Activated T-helper 9 cell treated with anti-CD3 and anti-CD28 coated beads, Interleukin-2, amount 50 U/mL, for 16 hours (primary cell): ENCODE measurements at places on chromosomes 16 and 17.

DNA sequence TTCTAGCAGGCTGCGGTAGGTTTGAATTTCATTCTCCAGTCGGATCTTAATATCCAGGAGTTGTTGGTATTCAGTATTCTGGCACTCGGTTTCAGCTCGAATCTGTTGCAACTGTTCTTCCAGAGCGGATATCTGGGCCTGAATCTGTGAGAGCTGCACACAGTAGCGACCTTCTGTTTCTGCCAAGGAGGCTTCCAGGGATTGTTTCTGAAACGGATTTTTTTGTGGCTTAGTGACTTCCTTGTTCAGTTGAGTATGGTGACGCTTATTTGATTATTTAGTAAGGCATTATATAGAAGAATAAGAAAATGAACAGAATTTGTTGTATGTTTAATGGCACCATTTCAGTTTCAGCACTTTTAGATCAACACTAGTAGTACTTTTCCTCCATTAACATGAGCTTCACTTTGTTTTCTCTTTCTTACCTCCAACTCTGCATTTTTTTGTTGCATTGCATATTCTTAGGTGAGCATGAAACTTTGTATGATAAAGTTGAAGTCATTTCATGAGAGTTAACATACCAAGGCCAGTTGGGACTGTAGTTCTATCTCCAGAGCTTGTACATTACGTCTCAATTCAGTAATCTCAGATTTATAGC, 2.8 kb downstream of the KRT10 start:
- no peak for DNase-seq

DNA sequence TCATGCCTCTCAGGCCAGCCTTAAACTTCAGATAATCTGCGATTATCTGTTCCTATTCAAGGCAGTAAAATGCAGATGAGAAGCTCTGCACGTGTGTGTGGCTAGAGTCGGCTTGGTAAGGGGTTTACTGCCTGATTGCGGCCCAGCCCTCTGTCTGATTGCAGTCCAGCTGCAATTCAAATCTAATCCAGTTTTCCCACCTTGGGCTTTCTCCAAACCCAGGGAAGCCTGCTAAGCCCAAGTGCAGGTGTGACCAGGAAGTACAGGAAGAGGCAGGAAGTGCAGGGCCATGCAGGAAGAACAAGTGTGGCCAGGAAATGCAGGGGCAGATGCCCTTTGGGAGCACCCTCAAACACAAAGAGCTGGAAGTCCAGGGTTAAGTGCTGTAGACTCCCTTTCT, 314.9 kb downstream of the CEP112 start:
- no peak for DNase-seq

- DNase-seq: no peak
These were observed 4.0 kb downstream of the MAFG start for GRCh38 chr17:81923302-81924260.

DNA sequence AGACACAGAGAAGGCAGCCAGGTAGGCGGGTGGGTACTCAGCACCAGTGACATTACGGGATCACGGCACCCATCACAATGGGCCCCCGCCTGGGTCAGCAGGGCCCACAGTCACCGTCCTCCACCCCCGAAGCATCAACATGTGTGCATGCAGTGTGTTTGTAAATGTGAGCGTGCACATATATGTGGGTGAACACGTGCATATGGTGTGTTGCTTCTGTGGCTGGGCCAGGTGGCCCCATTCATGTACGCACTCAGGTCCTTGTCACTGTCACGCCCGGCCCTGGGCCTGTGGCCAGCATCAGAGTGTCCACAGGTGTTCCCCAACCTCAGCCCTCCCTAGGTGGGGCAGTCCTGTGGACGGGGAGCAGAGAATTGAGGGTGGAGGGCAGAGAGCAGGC, 37.1 kb downstream of the TNFRSF13B start:
- no peak for DNase-seq

DNA sequence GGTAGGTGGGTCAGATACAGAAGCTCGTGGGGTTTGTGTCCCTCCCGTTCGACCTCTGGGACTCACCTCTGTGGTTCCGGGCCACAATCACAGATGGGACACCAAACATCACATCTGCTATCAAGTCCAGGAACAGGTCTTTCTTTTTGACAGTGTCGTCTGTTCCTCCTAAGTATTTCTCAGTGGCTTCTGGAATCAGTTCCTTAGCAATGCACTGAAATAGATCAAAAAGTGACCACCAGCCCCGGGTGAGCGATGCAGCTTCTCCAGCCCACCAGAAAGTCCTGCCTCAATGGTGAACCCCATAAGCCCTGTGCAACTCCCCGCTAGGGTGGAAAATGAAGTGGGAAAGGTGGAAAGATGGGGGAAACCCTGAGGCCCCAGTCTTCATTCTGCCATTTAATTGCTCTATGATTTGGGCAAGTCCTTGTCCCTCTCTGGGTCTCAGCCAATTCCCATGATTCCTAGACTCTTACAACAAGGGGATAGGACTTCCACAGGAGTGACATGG, 22.4 kb downstream of the CES1 start:
- DNase-seq: no peak
